Immature natural killer cell (primary cell): ENCODE measurements at places on chromosomes 5 and 9. TPM values are rescaled to one million over a fixed set of nuclear protein-coding genes. Genes with fewer than 3 reads are reported as not detected.

Gene CCDC180
- polyA plus RNA-seq: 0.17 TPM

Gene PRUNE2
- 0.11 TPM for polyA plus RNA-seq

Gene PPP2R2B
- 41.0 TPM for polyA plus RNA-seq

DNA sequence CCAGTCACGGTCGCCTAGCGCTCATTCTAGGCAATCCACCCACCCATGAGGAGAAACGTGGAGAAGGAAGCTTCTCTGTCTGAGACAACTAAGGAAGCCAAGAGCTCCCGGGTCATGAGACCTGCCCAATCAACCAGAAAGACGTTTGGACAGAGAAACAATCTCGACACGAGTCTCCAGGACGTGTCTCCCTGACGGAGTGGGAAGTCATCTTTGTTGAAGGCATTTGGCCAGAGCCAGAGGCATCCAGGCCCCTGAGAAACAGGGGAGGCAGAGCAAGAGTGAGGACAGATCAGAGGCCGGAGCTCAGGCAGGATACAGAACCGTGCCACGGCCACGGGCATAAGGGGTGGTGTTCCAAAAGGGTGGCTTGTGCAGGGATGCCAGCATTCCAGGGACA is 479.0 kb downstream of the SPATA31A7 start:
- peaks cover 4% of the 10 kb centered on the region for H3K36me3 ChIP-seq
- H3K27ac ChIP-seq: no peak overlapping the region
- DNase-seq: no peak
- no peaks in the 10 kb centered on the region for H3K4me1 ChIP-seq
- H3K4me3 ChIP-seq: no peak overlapping the region

- H3K27me3 ChIP-seq: peaks cover 7% of the 10 kb centered on the region
- no peak overlapping the region for H3K27ac ChIP-seq
- DNase-seq: no peak
- no peaks in the 10 kb centered on the region for H3K36me3 ChIP-seq
- H3K4me3 ChIP-seq: no peak overlapping the region
Observed at GRCh38 chr5:154159343-154159742, 31.2 kb upstream of the GALNT10 start.
